ENCODE measurements at places on chromosomes 3 and 15. TPM values are rescaled to one million over a fixed set of nuclear protein-coding genes. Genes with fewer than 3 reads are reported as not detected.

The ERICH6 gene
- 0.81 TPM for total RNA-seq

- H3K4me1 ChIP-seq = peaks cover 20% of the 10 kb centered on the region
- H3K4me3 ChIP-seq = no peak overlapping the region
- H3K27me3 ChIP-seq = no peaks in the 10 kb centered on the region
- H3K36me3 ChIP-seq = no peaks in the 10 kb centered on the region
- no peak overlapping the region for H3K27ac ChIP-seq
- DNase-seq = no peak
Measured at GRCh38 chr15:76972389-76973361, 22.3 kb upstream of the PSTPIP1 start.

The CKMT1B gene
- total RNA-seq = not detected

The SEMA3F gene
- total RNA-seq = not detected

GRCh38 chr3:161409069-161409468, 37.8 kb upstream of the SPTSSB start:
- peaks cover 29% of the 10 kb centered on the region for H3K27me3 ChIP-seq
- peaks cover 5% of the 10 kb centered on the region for H3K4me1 ChIP-seq
- DNase-seq = no peak
